ENCODE measurements at places on chromosomes 11 and 22.

GRCh38 chr11:11916981-11917399, 75.2 kb downstream of the USP47 start:
- no peaks in the 10 kb centered on the region for H3K36me3 ChIP-seq
- H3K4me3 ChIP-seq = no peak overlapping the region
- no peaks in the 10 kb centered on the region for H3K27me3 ChIP-seq
- H3K4me1 ChIP-seq = no peaks in the 10 kb centered on the region

DNA sequence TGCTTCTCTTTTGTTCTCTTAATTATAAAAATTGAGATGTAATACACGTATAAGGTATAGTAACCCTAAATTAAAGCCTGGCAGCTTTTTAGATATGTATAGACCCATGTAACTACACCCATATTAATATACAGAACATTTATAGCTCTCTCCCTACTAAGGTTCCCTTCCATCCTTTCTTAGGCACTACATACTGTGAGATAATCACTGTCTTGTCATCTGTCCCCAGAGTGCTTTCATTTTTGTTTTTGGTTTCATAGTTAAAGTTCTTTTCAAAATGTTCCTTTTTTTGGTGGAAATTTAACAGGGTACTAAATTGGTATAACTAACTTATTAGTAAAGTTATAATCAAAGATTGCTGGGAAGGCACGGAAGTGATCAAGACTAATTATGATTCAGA, 49.2 kb downstream of the MTMR3 start:
- H3K27me3 ChIP-seq = no peaks in the 10 kb centered on the region
- H3K36me3 ChIP-seq = no peaks in the 10 kb centered on the region
- H3K4me3 ChIP-seq = no peak overlapping the region
- H3K4me1 ChIP-seq = no peaks in the 10 kb centered on the region
- no peak overlapping the region for H3K27ac ChIP-seq

GRCh38 chr22:48734359-48734758, 1093.3 kb downstream of the BRD1 start:
- H3K27ac ChIP-seq = no peak overlapping the region
- no peaks in the 10 kb centered on the region for H3K27me3 ChIP-seq
- no peaks in the 10 kb centered on the region for H3K4me1 ChIP-seq
- no peak overlapping the region for H3K4me3 ChIP-seq
- no peaks in the 10 kb centered on the region for H3K36me3 ChIP-seq

- no peak overlapping the region for H3K27ac ChIP-seq
- no peaks in the 10 kb centered on the region for H3K4me1 ChIP-seq
- no peaks in the 10 kb centered on the region for H3K36me3 ChIP-seq
Observed at GRCh38 chr11:76610871-76611475, 59.6 kb downstream of the LRRC32 start.

DNA sequence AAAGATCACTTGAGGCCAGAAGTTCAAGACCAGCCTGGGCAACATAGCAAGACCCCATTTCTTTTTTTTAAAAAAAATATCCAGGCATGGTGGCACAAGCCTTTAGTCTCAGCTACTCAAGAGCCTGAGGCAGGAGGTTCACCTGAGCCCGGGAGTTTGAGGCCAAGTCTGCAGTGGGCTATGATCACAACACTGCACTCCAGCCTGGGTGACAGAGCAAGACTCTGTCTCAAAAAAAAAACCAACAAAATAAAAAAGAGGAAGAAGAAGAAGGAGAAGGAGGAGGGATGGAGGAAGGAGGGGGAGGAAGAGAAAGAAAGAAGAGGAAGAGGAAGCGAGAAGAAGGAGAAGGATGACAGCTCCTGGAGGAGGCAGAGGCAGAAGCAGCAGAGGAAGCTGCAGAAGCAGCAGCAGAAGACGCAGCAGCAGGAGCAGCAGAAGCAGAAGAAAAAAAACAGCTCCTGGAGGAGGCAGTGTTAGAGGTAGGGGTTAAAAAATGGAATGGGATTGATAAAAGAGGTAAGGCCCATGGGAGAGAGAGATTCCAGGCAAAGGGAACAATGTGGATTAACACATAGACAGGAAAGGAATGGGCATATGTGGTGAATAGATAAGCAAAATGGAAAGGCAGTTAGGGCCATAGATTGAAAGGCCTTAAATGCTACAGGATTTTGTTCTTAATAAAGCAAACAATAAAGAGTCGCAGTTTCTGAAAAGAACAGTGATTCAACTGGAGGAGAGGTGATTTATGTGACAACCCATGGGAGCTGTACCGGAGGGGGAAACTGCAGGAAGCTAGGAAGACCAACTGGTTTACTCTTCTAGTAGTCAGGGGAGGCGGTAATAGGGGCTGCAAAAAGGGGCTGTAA, 10.9 kb downstream of the PRCP start:
- no peaks in the 10 kb centered on the region for H3K27me3 ChIP-seq
- H3K4me1 ChIP-seq = no peaks in the 10 kb centered on the region
- H3K4me3 ChIP-seq = no peak overlapping the region
- DNase-seq = no peak
- H3K36me3 ChIP-seq = no peaks in the 10 kb centered on the region

GRCh38 chr11:9607511-9607899, 34.0 kb downstream of the WEE1 start:
- no peak overlapping the region for H3K4me3 ChIP-seq
- H3K27ac ChIP-seq = no peak overlapping the region
- H3K4me1 ChIP-seq = no peaks in the 10 kb centered on the region

DNA sequence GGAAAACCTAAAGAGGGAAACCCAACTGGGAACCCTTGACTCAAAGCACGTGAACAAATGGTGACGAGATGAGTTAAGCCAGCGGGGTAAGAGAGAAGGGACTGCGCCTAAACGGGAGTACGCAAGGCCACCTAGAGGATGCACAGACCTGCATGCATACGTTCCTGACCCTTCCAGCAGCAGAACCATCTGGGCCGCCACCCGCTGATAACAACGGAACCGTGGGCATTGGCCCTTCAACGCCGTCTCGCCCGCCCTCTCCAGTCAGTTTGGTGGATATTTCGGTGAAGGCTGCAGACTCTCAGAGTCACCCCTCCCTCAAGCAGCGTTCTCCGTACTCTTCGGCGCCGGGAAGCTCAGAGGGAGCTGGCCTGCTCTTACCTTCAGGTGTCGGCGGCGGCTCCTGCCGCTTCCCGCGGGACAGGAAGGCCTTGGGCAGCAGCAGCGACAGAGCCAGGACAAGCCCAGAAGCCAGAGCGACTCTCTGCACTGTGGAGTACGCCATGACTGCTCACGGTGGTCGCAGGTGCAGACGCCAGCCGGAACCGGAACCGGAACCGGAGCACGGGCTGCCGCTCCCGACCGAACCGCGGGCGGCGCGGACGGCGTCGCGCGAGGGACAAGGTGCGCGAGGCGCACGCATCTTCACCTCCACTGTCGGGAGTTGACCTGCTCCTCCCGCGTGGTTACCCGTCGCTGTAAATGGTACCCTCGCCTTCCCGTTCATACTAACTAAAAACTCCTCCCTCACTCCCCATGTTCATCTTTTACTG, at the start of gene RIC3:
Gene RIC3 (minus strand): TSS at position 541 of the 773 bp plus-strand sequence. CDS start 36 bp downstream, at position 505.
- H3K4me3 ChIP-seq = peak within 1 kb of the TSS; percentile 87
- no peaks in the 10 kb centered on the region for H3K4me1 ChIP-seq
- H3K27ac ChIP-seq = no peak within 1 kb of the TSS
- H3K36me3 ChIP-seq = no peaks in the 10 kb centered on the region
- peak; percentile 50 for DNase-seq
- H3K27me3 ChIP-seq = no peaks in the 10 kb centered on the region

DNA sequence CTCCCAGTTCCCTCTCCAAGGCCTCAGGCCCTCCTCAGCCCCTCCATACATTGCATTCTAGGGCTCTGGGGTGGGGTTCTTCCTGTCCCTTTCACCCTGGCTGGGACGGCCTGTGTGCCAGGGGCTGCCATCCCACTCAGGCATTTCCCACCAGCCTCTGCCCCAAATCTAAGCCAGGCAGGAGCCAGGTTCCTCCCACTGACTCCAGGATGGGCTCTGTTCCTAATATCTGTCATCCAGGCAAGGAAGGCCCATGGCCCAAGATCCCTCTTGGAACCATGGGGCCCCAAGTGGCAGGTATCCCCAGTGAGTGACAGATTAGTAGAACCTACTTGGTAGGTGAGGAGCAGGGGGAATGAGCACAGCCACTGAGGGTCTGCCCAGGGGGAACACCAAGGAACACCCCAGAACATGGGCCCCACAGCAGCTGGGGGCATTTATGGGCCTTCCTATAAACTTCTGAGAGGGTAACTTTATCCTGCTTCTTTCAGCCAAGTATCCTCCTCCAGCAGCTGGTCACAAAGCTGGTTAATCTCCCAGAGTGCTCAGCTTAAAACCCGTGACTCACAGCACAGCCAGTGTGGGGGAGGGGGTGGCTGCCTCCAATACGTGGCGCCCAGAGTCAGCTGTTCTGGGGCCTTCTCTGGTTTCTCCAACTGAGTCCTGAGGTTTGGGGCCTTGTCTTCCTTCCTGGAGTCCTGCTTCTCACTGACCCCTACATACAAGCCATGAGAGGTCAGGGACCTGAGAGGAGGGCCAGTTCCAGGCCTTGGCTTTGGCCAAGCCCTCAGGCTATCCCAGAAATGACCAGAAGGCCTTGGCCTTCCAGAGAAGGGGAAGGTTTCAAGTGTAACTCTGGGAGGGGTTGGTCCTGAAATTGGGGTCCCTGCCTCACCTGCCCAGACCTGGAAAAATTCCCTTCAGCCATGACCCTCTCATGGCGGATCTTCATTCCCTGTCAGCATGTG, 19.9 kb upstream of the MYOD1 start:
- DNase-seq = no peak
- no peaks in the 10 kb centered on the region for H3K4me1 ChIP-seq
- no peak overlapping the region for H3K4me3 ChIP-seq

DNA sequence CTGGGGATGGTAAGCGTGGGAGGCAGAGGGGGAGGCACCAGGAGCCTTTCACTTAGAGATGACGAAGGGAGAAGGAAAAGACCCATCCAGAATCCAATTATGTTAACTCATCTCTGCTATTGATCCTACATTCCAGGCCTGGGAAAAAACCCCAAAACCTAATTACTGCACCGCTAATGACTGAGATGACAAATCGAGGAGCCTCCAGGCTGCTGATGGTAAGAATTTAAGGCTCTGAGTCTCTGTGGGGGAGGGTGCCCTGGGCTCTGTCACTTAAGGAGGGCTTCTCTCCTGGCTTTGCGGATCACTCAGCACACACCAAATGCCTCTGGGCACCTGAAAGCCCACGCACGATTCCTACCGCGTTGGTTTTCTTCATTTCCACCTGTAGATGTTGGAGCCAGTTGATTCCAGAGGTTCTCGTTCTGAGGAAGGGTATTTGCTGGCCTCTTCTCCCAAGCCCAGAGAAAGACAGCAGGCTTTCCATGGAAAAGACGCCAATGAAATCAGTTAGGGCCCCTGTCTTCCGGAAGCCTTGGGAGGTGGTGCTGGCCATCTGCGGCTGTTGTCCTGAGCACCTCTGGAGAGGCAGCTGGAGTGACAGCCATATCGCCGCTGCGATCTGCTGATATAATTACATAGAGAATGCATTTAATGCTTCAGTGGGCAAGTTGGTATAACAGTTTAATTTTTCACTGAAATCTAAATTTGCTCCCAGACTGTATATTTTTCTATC, 751.2 kb downstream of the BRD1 start:
- H3K27ac ChIP-seq = no peak overlapping the region
- H3K4me3 ChIP-seq = no peak overlapping the region
- no peaks in the 10 kb centered on the region for H3K27me3 ChIP-seq
- H3K4me1 ChIP-seq = no peaks in the 10 kb centered on the region

DNA sequence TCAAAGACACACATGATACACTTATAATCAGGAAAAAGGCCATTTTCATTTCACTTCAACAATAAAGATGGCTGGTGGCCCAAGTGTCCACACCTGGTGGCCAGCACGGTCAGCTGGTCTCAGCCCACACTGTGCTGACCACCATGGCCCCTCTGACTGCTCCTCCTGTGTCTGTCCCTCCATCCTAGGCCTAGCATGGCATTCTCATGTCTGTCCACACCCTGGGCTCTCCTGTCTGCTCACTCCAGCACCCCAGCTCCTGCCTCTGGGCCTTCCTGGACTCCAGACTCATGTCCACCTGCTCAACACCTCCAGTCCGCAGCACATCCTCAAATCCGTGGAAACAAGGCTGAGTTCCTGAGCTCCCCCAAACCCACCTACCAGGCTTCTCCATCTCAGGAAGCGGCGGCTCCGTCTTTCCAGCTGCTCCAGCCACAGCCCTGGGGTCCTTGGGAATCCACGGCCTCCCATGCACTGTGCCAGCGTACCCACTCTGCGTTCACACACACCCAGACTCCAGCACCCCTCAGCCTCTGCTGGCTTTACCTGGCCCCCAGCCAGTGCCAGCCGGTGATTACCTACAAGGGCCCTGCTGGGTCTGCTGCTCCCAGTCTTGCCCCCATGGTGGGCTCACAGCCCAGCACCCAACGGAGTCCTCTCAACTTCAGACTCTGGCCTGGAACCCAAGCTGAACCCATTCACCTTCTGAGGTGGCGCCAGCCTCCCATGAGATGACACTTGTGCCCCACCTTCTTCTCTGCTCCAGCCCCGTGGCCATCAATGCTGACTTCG, 13.9 kb downstream of the SIRT3 start:
- H3K36me3 ChIP-seq = no peaks in the 10 kb centered on the region
- H3K4me1 ChIP-seq = no peaks in the 10 kb centered on the region
- no peak overlapping the region for H3K4me3 ChIP-seq
- no peak overlapping the region for H3K27ac ChIP-seq
- no peaks in the 10 kb centered on the region for H3K27me3 ChIP-seq
- DNase-seq = no peak

- no peak overlapping the region for H3K27ac ChIP-seq
- H3K4me1 ChIP-seq = no peaks in the 10 kb centered on the region
- DNase-seq = no peak
- H3K36me3 ChIP-seq = no peaks in the 10 kb centered on the region
- H3K4me3 ChIP-seq = no peak overlapping the region
Observed at GRCh38 chr11:134019500-134019899, 49.4 kb upstream of the JAM3 start.

- no peak for DNase-seq
- no peak overlapping the region for H3K27ac ChIP-seq
- H3K27me3 ChIP-seq = no peaks in the 10 kb centered on the region
- no peaks in the 10 kb centered on the region for H3K4me1 ChIP-seq
Observed at GRCh38 chr22:25682109-25682508, 59.9 kb upstream of the MYO18B start.

- DNase-seq = no peak
- H3K27ac ChIP-seq = no peak overlapping the region
- H3K4me1 ChIP-seq = no peaks in the 10 kb centered on the region
Observed at GRCh38 chr11:58616594-58616993, 5.9 kb upstream of the CNTF start.

GRCh38 chr11:130514851-130515250, 66.4 kb downstream of the ADAMTS15 start:
- H3K4me1 ChIP-seq = no peaks in the 10 kb centered on the region
- H3K4me3 ChIP-seq = no peak overlapping the region
- H3K27me3 ChIP-seq = no peaks in the 10 kb centered on the region
- no peaks in the 10 kb centered on the region for H3K36me3 ChIP-seq

DNA sequence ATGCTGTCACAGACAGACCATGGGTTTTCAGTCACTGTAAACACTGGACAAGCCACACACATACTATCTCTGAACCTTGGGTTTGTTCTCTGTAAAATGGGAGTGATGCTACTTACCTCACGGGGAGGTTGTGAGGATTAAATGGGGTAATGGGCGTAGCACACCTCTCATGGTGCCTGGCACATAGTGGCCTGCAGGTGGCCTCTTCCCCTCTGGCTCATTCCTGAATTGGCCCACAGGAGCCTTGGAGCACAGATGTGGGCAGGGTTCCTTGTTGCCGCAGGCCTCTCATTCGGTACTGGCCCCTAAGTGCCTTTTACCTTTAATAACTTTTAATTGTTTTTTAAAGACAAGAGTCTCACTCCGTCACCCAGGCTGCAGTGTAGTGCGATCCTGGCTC, 11.7 kb downstream of the MICAL2 start:
- H3K27me3 ChIP-seq = no peaks in the 10 kb centered on the region
- no peaks in the 10 kb centered on the region for H3K4me1 ChIP-seq
- H3K4me3 ChIP-seq = no peak overlapping the region
- H3K36me3 ChIP-seq = no peaks in the 10 kb centered on the region
